ENCODE measurements at places on chromosomes 6 and 20.

- DNase-seq = peak; percentile 60
Observed at GRCh38 chr20:10671919-10672623, 1.7 kb downstream of the JAG1 start.

DNA sequence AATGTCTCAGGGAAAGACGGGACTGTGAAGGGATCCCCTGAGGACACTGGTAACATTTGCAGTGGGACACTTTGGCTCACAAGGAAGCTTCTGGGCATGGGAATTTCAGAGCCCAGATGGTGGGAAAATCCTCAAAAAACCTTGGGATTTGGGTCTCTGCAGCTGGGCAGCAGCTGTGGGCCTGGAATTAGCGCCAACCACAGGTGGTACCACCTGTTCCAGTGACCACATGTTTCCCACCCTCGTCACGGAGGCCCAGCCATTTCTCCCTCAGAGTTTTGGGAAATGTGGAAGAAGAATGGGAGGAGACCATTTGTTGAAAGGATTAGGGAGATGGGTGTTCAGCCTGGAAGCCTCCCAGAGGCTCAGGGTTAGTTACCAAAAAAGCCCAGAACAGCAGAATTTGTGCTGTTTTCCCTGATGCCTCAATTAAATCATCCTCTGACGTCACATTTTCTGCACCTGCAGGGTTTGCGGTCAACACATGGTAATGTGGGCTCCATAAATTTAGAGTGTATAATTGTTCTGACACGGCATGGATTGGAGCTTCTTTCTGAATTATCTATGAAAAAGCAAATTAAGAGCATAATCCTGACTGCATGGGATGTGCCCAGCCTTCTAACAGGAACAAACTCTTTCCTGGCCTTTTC is 34.4 kb downstream of the EDN3 start:
- DNase-seq = no peak

DNA sequence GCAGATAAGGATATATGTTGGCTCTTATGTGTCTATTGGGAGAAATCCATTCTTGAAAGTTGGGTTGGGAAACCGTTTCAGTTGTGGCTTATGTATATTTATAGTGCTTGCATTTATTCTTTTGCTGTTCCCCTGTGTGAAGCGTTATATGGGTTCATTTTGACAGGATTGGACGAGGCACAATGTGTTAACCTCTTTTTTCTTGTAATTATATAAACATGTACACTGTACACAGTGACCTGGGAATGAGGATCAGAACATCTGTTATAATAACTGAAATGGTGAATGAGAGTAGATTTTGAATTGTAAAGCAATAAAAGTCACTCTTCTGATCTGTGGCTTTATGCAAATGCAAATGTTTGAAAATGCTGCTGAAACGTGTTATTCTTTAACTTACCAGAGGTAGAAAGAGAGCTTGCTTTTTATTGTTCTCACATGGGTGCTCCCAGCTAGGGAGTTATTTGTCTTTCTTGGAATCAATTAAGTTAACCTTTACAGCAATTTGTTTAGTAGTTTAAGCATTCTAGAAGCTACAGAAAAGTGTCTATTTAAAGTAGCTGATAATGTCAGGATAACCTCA is 213.7 kb downstream of the GRIK2 start:
- no peak for DNase-seq

GRCh38 chr20:50762045-50762422 is 30.7 kb downstream of the PARD6B start:
- no peak for DNase-seq

- no peak for DNase-seq
Observed at GRCh38 chr6:157393669-157394327, 12.8 kb downstream of the ZDHHC14 start.

DNA sequence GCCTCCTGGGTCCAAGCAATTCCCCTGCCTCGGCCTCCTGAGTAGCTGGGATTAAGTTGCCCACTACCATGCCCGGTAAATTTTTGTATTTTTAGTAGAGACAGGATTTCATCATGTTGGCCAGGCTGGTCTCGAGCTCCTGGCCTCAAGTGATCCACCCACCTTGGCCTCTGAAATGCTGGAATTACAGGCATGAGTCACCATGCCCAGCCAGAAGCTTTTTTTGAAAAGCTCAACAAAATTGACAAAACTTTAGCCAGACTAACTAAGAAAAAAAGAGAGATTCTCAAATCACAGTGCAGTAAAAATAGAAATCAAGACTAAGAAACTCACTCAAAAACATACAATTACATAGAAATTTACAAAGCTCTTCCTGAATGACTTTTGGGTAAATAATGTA is 420.6 kb downstream of the COL12A1 start:
- no peak for DNase-seq

- no peak for DNase-seq
Observed at GRCh38 chr6:15403094-15403755, 157.4 kb downstream of the JARID2 start.

DNA sequence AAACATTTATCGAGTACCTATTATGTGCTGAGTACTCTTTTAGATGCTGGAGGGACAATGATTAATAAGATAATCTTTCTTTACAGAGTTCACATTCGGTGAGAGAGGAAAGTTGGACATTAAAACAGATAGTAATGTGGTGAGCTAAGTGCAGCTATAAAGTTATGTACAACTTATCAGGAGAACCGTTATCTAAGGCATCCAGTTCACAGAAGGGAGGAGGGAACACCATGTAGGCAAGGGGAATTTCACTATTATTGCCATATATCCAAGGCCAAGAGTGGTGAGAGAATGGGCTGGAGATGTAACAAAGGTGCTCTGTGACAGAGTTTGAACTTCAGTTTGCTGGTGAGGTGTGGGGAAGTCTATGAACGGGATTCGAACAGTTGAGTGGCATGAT is 105.8 kb downstream of the CARMIL1 start:
- DNase-seq = no peak

DNA sequence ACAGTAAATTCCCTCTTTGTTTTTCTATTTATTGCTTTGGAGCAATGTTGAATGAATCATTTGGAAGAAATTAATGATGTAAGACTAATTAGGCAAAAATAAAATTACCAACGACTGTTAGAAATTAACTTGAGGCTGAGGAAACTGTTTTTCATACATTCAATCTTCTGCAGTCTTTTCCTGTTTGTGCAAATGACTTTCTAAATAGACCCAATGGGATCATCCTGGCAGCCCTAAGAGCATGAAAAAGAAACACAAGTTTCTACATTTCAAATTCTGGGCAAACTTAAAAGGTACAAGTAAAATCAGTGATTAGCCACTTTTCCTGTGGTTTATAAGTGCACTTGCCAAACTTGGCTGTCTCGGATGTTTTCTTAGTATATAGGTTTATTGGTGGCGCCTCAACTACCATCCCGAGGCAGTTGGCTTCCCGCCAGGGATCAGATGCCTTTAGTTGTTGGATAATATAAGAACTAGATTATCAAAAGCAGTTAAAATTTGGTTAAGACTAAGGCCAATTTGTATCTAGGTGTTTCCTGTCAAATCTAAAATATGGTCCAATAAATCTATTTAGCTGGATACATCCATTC is 181.2 kb downstream of the ISM1 start:
- DNase-seq = no peak

GRCh38 chr6:38080889-38081288 is 261.4 kb downstream of the ZFAND3 start:
- DNase-seq = peak; percentile 8

GRCh38 chr6:33015798-33016197 is 6.4 kb upstream of the HLA-DOA start:
- no peak for DNase-seq

- DNase-seq = no peak
Observed at GRCh38 chr6:144999127-144999526, 714.0 kb downstream of the UTRN start.

DNA sequence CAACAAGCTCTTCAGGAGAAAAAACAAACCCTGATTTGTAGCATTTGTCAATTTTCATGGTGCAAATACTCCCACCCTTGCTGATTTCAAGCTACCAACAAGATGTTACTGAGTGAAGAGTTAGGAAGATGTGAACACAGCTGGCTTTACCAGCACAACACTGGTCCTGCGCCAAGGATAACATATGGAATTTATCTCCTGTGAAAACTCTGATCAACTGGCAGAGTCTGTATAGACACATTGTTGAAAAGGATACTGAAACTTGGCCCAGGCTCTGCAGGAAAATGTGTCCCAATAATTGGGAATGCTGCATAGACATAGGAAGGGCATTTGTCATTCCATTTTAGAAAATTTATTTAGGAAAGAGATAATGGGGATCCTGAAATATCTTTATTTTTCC is 29.0 kb downstream of the OTOR start:
- DNase-seq = no peak

GRCh38 chr6:84623956-84624680 is 140.3 kb downstream of the TBX18 start:
- DNase-seq = no peak

- no peak for DNase-seq
Observed at GRCh38 chr6:163526346-163526745, 111.8 kb downstream of the QKI start.

GRCh38 chr6:18676548-18676947 is 289.4 kb downstream of the RNF144B start:
- no peak for DNase-seq

- no peak for DNase-seq
Observed at GRCh38 chr6:46186583-46186982, 15.8 kb upstream of the ENPP5 start.

GRCh38 chr20:37968841-37969401 is 64.3 kb downstream of the TTI1 start:
- DNase-seq = peak; percentile 96

GRCh38 chr6:84027340-84028181 is 6.0 kb upstream of the MRAP2 start:
- peak; percentile 91 for DNase-seq

GRCh38 chr6:12170351-12171092 is 119.6 kb upstream of the EDN1 start:
- DNase-seq = no peak

DNA sequence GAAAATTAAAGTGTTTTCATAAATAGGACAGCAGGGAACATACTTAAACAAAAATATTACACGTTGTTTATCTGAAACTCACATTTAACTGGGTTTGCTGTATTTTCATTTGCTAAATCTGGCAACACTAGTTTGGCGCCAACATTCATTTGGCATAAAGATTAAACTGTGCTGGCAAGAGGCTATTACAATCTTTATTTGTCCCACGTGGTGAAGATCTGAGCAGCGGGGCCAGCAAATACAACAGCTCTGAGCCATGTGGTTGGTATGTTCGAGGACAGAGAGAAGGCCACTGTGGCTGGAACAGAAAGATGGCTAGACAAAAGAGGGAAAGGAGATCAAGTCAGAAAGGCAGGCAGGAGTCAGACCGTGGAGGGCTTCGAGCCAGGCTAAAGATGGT is 234.2 kb downstream of the ZNF217 start:
- DNase-seq = no peak

DNA sequence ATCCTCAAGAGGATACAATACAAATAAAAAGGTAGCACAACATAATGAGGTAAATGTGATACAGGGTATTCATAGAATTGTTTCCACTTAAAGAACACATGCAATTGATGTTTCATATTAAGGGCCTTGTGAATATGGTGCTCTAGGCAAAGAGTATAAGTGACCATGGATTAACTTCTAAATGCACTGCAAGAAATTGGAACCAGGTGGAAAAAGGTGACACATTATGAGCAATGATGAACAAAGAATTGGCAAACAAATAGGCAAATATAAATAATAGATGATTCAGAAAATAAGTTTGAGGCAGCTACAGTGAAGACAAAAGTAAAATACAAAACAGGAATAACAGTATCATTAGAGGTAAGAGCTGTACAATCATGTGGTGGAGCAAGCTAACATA is 192.0 kb downstream of the GRIK2 start:
- DNase-seq = no peak

- no peak for DNase-seq
Observed at GRCh38 chr6:33868141-33868540, 64.3 kb upstream of the MLN start.

- no peak for DNase-seq
Observed at GRCh38 chr6:99091985-99092384, 144.2 kb upstream of the FBXL4 start.

DNA sequence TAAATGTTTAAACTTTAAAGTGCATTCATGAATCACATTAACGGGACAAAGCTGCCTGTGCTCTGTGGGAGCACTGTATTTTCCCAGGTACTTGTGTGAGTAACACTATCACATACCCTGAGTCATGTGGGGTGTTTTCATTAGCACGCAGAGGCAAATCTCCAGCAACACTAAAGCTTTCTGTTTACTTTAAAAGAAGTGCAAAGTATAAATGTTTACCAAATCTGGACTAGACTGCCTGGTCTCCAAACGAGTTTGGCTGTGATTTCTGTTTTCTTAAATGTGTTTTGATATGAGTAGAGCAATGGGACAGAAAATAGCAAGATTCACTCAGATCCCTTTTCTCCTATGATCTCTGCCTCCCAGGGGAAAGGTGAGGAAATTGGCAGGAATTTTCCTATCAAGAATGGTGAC is 28.8 kb upstream of the RIPPLY2 start:
- no peak for DNase-seq

- DNase-seq = no peak
Observed at GRCh38 chr20:25061103-25061799, 3.3 kb upstream of the ACSS1 start.

DNA sequence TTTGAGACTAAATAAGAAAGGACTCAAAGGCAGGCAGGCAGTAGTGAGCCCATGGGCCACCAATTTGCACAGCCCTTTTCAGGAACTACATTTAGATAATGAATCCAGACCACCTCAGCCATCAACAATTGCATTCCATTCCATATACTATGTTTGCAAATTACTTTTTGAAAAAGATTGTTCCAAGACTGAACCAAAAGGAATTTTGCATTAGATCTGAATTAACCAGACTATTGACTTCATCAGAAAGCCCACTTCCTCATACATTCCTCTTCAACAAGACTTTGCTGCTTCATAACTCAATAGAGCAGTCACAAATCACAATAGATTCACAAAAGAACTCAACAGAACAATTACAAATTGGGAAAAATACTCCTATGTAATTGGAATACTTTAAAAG is 229.1 kb downstream of the SIM1 start:
- DNase-seq = no peak

DNA sequence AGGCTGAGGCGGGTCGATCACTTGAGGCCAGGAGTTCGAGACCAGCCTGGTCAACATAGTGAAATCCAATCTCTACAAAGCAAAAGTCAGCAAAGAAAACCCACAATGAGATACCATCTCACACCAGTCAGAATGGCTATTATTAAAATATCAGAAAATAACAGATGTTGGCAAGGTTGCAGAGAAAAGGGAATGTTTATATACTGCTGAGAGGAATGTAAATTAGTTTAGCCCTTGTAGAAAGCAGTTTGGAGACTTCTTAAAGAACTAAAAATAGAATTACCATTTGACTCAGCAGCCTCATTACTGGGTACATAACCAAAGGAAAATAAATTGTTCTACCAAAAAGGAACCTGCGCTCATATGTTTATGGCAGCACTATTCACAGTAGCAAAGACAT is 16.7 kb upstream of the GCM1 start:
- DNase-seq = no peak

DNA sequence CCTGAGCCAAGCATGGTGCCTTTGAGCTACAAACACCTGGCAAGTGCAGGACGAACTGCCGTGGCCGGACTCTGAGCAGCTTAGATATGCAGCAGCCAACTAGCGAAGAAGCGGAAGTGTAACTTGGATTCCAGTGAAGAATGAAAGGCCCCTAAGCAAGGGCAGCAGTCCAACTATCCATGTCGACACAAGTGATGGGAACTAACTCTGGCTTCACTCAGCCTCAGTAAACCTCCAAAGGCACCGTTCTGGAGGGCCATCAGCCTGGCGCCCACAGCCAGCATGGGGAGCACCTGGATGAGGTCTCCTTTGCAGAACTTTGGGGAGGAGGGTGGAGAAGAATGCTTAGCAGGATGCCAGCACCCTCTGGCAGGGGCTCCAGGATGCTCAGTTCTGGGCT is 78.4 kb upstream of the MLN start:
- DNase-seq = no peak

Data from NCI-H1105 treated with DMSO at 0.1 percent for 48 hours (cell line).